ENCODE measurements at places on chromosomes 13 and 19. TPM values are rescaled to one million over a fixed set of nuclear protein-coding genes. Genes with fewer than 3 reads are reported as not detected.

- H3K36me3 ChIP-seq, result no peaks in the 10 kb centered on the region
- peaks cover 20% of the 10 kb centered on the region for H3K4me1 ChIP-seq
- H3K27me3 ChIP-seq, result peaks cover 39% of the 10 kb centered on the region
- no peak overlapping the region for H3K27ac ChIP-seq
- no peak for DNase-seq
- no peak overlapping the region for H3K4me3 ChIP-seq
Measured at GRCh38 chr13:44818428-44818827, 170.8 kb downstream of the NUFIP1 start.

- H3K4me1 ChIP-seq, result peaks cover 3% of the 10 kb centered on the region
- DNase-seq, result no peak
- no peaks in the 10 kb centered on the region for H3K36me3 ChIP-seq
Measured at GRCh38 chr13:39259371-39260140, 221.3 kb downstream of the NHLRC3 start.

DNA sequence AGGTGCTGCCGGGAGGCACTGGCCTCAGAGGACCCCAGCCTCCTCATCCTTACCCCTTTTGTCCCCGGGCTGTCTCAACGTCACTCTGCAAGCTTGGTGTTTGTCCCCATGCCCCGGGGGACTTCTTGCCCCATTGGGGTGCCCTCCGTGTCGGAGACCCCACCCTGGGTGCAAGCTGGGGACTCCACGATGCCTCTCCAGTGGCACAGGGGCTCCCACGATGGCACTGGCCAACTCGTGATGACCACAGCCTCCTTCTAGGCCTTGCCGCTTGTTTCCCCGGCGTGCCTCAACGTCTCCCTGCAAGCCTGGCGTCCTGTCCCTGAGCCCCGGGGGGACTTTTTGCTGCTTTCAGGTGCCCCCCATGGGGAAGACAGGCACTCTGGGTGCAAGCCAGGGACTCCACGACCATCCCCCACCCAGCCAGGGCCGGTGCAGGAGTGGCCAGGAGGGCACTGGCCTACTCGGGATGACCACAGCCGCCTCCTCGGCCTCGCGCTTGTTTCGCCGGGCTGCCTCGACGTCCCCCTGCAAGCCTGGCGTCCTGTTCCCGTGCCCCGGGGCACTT, 237.0 kb downstream of the TUBA3C start:
- H3K4me3 ChIP-seq, result no peak overlapping the region
- H3K36me3 ChIP-seq, result no peaks in the 10 kb centered on the region
- DNase-seq, result no peak
- H3K4me1 ChIP-seq, result no peaks in the 10 kb centered on the region
- no peaks in the 10 kb centered on the region for H3K27me3 ChIP-seq

DNA sequence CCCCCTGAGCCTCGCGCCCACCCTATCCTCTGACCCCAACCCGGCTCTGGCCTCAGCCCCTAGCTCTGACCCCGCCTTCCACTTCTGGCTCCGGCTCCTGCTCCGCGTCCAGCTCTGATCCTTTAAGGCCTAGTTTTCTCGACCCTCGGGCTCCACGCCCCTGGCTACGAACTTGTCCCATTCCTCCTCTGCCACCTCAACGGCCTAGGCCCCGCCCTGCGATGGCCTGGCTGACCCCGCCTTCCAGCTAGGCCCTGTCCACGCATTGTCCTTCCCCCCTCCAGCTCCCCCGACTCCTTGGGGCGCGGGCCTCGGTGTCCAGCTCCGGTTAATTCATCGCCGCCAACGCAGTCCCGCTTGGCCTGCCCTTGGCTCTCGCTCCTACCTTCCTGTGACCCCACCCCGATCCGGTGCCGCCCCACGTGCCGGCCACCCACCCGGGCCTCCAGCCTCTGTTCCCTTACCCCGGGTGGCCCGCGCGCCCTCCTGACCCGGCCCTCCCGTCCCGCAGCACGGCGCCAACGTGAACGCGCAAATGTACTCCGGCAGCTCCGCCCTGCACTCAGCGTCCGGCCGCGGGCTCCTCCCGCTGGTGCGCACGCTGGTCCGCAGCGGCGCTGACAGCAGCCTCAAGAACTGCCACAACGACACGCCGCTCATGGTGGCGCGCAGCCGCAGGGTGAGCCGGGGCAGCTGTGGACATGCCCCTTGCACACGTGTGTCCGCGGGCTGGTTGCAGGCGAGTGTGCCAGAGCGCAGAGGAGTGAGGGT, 9.4 kb downstream of the BCL3 start:
- no peak overlapping the region for H3K4me3 ChIP-seq
- H3K27ac ChIP-seq, result peak overlapping the region; percentile 32
- peaks cover 60% of the 10 kb centered on the region for H3K4me1 ChIP-seq
- no peaks in the 10 kb centered on the region for H3K27me3 ChIP-seq

DNA sequence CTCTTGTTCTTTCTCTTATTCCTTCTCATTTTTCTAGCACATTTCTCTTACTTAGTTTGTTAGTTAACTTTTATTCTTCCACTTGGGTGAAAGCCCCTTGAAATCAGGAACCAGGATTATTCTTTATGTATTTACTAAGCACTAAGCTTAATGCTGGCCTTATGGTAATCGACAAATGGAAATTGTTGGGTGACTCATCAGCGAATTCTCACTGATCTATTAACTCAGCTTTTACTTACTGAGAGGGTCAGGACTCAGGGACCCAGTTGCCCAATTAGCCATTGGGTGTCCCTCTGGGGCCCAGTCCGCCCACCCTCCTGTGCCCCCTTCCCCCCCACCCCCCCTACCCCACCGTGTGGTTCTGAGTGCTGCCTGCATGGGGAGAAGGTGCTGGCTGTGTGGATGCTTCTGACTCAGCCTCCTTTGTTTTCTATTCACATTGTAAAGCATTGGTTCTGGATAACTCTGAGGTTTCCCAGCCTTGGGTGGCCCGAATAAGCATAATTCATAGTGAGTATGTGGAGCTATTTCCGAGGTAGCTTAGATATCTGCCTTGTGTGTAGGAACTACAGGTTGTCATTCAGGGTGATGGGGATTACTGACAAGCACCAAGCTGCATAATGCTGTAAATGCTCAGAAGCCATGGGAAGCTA, 240.9 kb downstream of the FGF9 start:
- no peaks in the 10 kb centered on the region for H3K27me3 ChIP-seq
- no peak for DNase-seq
- H3K4me1 ChIP-seq, result no peaks in the 10 kb centered on the region
- no peak overlapping the region for H3K4me3 ChIP-seq

- H3K36me3 ChIP-seq, result no peaks in the 10 kb centered on the region
- H3K4me3 ChIP-seq, result no peak overlapping the region
- no peak for DNase-seq
- H3K27me3 ChIP-seq, result peaks cover 47% of the 10 kb centered on the region
Measured at GRCh38 chr13:111029957-111030609, 85.0 kb upstream of the ARHGEF7 start.

DNA sequence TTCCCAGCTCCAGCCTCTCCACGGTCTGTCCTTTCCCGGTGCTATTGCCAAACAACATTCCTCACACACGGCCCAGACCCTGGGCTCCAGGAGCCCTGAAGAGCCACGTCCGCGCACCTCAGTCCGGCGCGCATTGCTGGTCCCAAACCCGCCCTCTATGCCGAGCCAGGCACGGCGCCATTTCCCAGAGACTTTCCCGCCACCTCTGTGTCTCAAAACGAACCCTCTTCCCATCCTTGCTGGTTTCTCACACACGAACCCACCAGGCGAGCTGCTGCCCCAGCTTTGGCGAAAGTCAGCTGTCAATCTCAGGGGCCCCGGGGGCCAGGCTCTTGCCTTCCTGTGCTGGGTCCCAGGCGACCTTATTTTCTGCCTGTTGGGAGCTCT, 28.0 kb upstream of the F7 start:
- DNase-seq, result no peak
- H3K27me3 ChIP-seq, result no peaks in the 10 kb centered on the region
- H3K4me1 ChIP-seq, result no peaks in the 10 kb centered on the region
- no peak overlapping the region for H3K4me3 ChIP-seq
- no peaks in the 10 kb centered on the region for H3K36me3 ChIP-seq

DNA sequence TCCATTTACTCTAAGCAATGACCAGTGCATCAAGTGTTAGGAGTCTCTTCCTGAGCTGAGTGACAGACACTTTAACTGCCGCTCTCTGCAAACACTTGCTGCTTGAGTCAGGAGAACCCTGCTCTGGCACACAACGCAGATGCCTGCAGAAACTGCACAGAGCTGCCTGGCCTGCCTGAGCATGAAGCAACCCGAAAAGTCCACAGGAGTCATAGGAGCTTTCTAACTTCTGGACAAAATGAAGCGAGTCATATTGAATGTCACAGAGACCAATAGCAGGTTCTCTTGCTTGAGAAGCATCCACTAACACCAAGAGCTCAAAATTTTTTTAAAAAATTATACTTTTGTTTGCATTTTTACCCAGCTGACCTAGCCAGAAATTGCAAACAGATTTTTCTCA, 232.4 kb downstream of the LHFPL6 start:
- no peak overlapping the region for H3K27ac ChIP-seq
- H3K4me3 ChIP-seq, result no peak overlapping the region
- DNase-seq, result no peak
- H3K4me1 ChIP-seq, result no peaks in the 10 kb centered on the region

- H3K27ac ChIP-seq, result no peak overlapping the region
- no peak overlapping the region for H3K4me3 ChIP-seq
- H3K36me3 ChIP-seq, result no peaks in the 10 kb centered on the region
- no peaks in the 10 kb centered on the region for H3K27me3 ChIP-seq
Measured at GRCh38 chr13:109650861-109651260, 135.5 kb downstream of the IRS2 start.

DNA sequence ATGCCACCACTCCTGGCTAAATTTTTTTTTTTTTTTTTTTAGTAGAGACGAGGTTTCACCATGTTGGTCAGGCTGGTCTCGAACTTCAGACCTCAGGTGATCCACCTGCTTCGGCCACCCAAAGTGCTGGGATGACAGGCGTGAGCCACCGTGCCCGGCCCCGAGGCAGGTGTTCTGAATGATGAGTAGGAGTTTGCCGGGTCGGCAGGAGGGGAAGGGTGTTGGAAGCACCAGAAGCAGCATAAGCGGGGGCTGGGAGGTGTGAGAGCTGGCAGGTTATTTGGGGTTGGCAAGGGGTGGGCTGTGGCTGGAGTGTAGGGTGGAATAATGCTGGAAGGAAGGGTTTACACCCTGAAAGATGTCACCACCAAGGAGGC, 1.8 kb downstream of the SPPL2B start:
- H3K27ac ChIP-seq, result no peak overlapping the region
- peak overlapping the region; percentile 25 for H3K4me3 ChIP-seq
- peaks cover 12% of the 10 kb centered on the region for H3K36me3 ChIP-seq
- DNase-seq, result no peak
- no peaks in the 10 kb centered on the region for H3K27me3 ChIP-seq

DNA sequence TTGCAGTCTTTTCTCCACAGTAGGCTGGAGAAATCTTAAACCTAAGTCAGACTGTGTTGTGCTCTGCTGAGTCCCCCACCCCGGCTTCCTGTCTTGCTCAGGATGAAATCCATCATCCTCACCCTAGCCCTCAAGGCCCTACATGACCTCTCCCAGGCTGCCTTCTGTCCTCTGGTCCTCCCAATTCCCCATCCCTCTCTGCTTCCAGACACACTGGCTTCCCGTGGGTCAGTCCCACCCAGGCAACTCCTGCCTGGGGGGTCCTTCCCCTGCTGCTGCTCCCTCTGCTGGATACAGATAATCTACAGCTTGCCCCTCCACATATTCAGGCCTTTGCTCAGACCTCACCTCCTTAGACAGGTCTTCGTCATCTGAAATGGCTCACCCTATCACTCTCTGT, 18.4 kb upstream of the CBY2 start:
- no peaks in the 10 kb centered on the region for H3K36me3 ChIP-seq
- no peak overlapping the region for H3K4me3 ChIP-seq
- no peak for DNase-seq
- peaks cover 3% of the 10 kb centered on the region for H3K27me3 ChIP-seq
- H3K27ac ChIP-seq, result no peak overlapping the region

DNA sequence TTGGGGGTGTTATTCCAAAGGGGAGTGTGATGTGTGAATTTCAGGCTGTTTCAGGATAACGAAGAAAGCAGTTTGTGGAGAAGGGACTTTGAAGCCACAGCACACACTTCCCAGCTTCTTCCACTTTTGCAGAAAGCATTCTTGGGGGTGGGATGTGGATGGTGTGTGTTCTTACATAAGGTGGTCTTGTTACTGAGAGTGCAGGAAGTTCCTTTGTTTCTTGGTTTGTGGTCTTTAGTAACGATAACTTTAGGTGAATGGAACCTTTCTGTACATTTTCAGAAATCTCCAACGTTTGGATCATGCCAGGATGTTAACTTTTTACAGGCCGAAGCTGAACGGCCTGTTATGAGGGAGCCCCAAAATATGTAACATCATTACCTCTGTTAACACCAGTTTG, 251.8 kb downstream of the KCNRG start:
- no peak overlapping the region for H3K4me3 ChIP-seq
- DNase-seq, result no peak
- peaks cover 35% of the 10 kb centered on the region for H3K27me3 ChIP-seq
- H3K36me3 ChIP-seq, result no peaks in the 10 kb centered on the region

DNA sequence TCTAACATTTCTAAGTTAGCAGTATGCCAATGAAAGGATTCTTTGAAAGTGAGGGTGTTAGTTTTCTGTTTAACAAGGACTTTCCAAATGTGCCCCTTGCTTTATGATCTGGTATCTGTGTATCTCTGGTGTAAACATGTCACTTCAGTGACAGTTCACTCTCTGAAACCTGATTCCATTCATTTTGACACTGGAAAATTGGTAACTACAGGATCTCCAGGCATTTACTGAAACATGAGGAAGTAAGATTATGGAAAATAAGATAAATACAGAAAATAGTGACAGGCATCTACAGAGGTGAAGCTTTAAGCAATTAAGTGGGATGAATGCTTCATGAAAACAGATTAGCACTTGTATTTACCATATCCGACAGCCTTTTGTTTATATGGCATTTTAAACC, 101.6 kb upstream of the MYO16 start:
- no peaks in the 10 kb centered on the region for H3K27me3 ChIP-seq
- no peak overlapping the region for H3K27ac ChIP-seq
- H3K4me3 ChIP-seq, result no peak overlapping the region

DNA sequence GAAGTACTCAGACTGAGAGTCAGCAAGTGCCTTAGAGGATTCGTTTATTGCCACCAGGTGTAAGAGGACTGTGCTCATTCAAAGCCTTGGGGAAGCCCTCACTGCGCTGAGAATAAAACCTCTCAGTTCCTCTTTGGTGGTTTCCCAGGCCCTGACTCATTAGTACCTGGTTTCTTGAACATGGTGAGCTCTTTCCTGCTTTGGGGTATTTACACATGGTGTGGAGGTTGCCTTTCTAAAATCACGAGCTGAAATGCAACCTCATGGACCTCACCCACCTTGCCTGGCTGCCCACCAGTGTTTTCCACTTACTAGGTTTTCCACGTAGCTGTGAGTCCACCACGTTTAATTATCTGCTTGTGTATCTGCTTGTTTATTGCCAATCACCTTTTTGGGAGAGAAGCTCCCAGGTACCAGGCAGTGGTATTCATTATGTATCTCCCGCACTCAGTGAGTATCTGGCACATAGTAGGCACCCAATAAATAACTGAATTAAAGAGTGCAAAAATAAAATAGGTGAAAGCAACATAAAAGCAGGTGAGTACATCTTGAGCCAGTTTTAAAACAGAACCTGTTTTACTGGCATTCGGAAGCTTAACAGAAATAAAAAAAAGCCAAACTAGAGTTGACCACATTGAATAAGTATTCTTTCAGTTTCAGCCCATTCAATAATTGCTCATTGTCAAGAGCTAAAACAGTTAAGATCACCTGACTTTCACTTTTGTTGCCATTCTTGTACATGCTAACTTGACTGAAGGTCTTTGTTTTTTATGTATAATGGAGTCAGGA, 533.0 kb downstream of the MYO16 start:
- peak; percentile 65 for DNase-seq
- no peak overlapping the region for H3K27ac ChIP-seq
- H3K4me1 ChIP-seq, result peaks cover 26% of the 10 kb centered on the region

The KIR2DL3 gene
- 1.2 TPM for total RNA-seq

The CBARP gene
- 0.52 TPM for total RNA-seq

The ERICH4 gene
- not detected for total RNA-seq

The KLK4 gene
- total RNA-seq, result not detected

The ZNF230 gene
- total RNA-seq, result 5.1 TPM

The EFNA2 gene
- total RNA-seq, result not detected

The SIGLEC8 gene
- total RNA-seq, result not detected

The FCHO1 gene
- 70.6 TPM for total RNA-seq

The CBLC gene
- not detected for total RNA-seq
